ENCODE measurements at places on chromosomes 16 and 17. TPM values are rescaled to one million over a fixed set of nuclear protein-coding genes. Genes with fewer than 3 reads are reported as not detected.

Gene KRT25
- total RNA-seq = 608 TPM

Gene ITGA3
- total RNA-seq = 37.2 TPM

GRCh38 chr16:86556576-86556975, 1.5 kb upstream of the MTHFSD start:
- DNase-seq = no peak

GRCh38 chr16:525520-526180, 1.9 kb upstream of the CAPN15 start:
- no peak for DNase-seq

Gene DNAAF1
- not detected for total RNA-seq

DNA sequence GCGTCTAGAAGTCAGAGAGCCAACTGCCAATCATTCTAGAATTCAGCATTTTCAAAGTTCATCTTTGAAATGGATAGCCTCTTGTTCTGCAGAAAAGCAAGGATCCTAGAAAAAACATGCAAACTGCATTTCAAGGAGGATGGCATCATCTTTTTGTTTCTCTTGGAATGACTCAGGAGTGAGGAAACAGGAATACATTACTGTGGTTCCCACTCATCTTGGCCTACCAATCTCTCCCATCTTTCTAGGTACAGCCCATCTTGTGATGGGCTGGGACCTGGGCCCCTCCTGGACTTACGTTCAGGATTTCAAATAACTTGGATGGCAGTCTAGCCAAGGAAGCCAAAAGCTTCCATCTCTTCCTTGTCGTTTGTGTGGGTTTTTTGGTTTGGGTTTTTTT, 363.4 kb downstream of the CDH13 start:
- no peak for DNase-seq

Gene MPV17L
- 3.9 TPM for total RNA-seq

- peak; percentile 22 for DNase-seq
These were observed 46.1 kb downstream of the CHCT1 start for GRCh38 chr17:60468371-60468770.

DNA sequence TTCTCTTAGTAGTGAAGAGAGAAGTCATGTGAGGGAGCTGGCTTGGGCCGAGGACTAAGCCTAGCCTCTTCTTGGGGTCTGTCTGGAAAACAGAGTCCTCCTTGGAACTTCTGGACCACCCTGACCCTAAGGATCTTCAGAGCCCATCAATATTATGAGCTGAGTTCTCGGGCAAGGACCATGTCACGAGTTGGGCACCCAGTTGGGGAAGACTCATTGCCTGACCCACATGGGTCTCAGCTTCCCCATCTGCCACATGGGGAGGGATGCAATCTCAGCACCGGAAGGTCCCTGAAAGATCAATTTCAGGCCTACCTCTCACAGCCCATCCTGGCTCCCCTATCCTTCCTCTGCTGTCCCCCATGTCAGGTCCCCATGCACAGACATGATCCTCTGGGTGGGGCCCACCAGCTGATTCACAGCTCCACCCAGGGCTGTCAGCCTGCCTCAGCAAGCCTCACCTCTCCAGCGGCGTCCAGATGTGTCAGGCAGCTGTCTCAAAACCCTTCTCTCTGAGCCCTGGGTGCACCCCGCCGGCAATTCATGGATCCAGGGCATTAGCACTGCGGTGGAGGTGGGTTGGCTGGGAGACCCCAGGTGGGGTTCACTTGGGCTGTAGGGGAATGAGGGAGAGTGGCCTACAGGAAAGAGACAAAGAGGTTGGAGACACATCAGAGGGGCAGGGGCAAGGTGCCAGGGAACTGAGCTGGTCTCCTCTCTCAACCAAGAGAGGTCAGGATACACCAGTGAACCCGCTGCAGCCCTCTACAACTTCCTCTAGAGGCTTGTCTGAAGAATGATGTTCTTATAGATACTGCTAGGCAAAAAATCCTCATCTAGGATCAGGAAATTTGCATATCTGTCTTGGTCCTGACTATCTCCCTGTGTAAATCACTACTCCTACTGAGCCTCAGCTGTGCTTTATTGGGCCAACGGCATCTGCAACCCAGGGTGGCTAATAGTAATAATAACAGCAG, 1.8 kb downstream of the NLRP1 start:
- DNase-seq = no peak

Gene PIK3R6
- 1.1 TPM for total RNA-seq

Gene TSPAN10
- total RNA-seq = 1.2 TPM

DNA sequence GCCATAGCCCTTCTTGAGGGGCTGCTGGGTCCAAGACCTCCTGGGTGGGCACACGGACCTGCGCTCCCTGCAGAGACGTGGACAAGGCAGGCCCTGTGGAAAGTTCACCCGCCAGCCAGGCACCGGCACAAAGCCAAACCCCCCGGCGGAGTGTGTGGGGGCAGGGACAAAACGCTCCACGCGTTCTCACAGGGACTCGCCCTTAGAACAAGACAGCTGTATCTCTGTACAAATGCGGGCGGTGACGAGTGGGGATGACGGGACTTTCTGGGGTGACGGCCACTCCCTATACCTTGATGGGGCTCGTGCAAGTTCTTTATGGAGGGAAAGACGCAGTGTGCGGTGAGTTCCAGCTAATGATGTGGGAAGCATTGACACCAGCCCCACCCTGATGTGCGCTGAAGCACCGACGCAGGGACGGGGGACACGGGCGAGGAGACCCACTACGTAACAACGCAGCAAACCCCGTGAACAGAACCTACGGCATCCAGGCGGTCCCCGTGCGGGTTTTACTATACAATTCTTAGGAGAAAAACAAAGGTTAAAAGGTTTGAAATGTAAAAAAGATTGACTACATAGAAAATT, 49.4 kb downstream of the LMF1 start:
- no peak for DNase-seq

DNA sequence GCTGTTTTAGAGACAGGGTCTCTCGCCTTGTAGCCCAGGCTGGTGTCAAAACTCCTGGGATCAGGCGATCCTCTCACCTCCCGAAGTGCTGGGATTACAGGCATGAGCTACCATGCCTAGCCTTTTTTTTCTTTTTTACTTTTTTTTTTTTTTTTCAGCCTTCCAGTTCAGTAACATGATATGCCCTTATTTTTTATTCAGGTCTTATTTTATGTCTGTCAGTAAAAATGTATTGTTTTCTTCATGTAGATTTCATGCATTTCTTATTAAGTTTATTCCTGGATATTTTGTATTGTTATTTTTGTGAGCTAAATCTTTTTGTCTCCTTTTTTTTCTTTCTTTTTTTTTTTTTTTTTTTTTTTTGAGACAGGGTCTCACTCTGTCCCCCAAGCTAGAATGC, 2.7 kb upstream of the FOXN1 start:
- no peak for DNase-seq

GRCh38 chr16:81106826-81107503, 10.8 kb upstream of the GCSH start:
- DNase-seq = no peak

Gene TAF1C
- 22.8 TPM for total RNA-seq

GRCh38 chr17:82648742-82649331, 593 bp upstream of the WDR45B start:
- no peak for DNase-seq

GRCh38 chr16:89051521-89052166, 42.0 kb upstream of the ACSF3 start:
- DNase-seq = no peak

DNA sequence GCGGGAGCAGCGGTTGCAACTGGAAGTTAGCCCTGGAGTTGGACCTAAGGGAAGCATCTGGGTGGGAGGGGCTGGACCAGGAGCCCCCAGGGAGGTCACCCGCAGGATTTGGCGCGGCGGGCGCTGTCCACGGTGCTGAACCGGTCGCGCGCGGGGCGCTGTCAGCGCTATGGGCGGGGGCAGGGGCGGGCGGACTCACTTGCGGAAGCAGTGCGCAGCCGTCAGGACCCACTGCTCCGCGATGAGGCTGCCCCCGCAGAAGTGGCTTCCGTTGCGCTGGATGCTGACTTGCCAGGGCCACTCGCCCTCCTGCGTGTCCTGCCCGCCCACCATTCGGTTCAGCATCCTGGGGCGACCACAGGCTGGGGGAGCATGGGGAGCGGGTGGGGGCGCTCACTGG, 4.5 kb downstream of the PRSS27 start:
- peak; percentile 33 for DNase-seq

Gene ABCA8
- total RNA-seq = 119 TPM

DNA sequence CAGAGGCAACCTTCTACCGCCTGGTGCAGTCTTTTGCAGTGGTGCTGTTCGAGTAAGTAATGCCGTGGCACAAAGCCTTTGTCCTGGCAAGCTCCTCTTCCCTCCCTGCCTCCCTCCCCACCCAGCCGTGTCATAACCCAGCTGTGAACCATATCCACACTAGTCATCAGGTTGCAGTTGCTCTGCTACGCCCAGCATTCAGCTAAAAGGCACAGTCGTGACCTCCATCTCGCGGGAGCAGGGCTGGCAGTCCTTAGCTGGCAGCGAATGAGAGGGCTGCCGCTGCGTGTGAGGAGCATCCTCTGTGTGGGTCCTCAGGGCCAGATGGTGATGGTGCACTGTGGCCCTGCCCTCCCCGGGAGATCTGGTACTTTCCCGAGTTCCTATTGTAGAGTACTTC, 39.3 kb downstream of the CIBAR2 start:
- peak; percentile 48 for DNase-seq

DNA sequence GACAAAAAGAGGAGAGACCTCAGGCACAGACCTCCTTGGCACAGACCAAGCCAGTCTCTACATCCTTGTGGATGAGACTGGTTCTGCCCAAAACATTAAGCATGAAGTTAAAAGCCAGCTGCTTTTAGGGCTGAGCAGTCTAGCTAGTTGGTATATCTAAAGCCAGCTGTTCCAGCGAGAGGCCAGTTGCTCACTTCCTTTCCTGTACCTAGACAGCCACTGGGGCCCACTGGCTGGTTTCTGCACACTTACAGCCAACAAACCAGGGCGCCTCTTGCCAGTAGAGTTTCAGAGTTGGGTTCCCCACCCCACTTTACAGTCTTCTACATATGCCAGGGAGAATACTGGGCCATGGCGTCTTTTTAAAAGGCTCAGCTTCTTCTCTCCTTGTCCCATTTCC, 242.4 kb downstream of the ZFHX3 start:
- no peak for DNase-seq

GRCh38 chr17:57928928-57929327, 26.3 kb downstream of the CUEDC1 start:
- no peak for DNase-seq

Gene CLN3
- 14.6 TPM for total RNA-seq

DNA sequence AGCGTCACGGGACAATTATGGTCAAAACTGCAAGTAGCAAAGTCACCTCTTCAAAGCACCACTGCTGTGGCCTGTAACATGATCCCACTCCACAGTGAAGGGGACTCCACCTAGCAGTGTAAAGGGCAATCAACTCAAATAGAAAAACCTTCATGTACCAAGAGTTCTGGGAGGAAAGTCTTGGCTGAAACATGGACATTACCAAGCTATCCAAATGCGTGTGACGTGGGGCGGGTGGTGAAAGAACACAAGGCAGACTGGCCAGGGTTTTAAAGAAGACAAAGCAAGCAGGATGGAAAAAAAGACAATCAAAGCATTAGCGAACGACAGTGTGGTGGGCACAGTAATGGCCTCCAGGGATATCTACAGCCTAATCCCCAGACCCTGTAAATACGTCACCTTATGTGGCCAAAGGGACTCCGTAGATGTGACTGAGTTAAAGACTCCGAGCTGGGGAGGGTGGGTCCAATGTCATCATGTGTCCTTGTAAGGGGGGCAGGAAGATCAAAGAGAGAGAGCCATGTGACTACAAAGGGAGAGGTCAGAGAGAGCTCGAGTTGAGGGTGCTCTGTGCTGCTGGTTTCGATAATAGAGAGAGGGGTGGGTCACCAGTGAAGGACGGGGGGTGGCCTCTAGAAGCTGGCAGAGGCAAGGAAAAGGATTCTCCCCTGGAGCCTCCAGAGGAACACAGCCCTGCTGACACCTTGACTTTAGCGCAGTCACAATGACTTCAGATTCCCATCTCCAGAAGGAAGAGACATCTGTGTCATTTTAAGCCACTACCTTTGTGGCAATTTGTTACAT, 6.0 kb downstream of the HSDL1 start:
- no peak for DNase-seq

DNA sequence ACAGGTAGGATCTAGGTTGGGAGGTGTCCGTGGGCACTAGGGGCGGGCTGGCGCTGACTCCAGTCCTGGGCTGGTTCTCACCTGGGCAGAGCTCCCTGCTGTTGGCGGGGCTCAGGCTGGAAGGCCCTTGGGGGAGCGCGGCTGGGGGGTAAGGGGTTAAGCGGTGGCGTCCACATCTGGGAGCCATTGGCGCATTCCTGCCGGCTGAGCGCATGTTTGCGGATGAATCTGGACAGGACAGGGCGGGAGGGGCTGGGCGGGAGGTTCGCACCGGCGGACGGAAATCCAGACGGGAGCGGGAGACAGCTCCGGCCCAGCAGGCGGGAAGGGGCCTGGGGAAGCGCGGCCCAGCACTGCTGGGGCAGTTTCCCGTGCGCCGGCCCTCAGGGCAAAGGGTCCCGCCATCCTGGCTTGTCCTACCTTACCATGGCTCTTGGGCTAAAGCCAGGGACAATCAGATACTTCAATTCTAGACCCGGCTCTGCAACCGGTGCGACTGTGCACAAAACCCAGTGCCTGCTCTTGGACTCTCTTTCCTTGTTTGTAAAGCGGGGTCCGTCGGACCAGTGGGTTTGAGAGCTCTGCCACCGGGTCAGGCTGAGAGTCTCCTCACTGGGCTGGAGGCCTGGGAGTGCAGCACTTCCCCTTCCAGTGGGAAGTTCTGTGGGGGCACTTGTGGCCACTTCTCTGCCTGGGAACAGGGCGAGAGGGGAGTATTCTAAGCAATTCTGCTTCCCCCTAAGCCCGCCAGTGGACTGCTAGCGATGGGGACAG, 7.8 kb downstream of the RARA start:
- DNase-seq = peak; percentile 88

- DNase-seq = peak; percentile 89
These were observed 1.7 kb downstream of the PPM1D start for GRCh38 chr17:60601447-60602384.

DNA sequence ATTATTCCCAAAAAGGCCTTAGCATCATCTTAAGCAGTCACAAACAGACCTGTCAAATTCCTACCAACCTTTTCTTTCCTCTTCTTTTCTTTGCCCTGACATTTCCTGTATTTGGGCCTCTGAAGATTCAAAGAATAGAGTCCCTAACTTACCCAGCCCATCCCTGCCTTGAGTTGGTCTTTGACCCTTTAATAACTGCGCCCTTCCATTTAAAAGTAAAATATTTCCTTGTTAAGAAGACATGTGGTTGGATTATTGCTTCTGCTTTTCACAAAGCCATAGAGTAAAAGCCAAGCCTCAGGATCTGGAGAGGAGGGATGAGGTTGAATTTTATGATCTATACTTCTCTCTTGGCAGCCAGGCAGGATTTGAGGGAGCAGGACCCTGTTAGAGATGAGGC, 13.2 kb upstream of the CCL23 start:
- DNase-seq = no peak

- DNase-seq = no peak
These were observed 65.8 kb downstream of the TBX4 start for GRCh38 chr17:61517843-61518606.

DNA sequence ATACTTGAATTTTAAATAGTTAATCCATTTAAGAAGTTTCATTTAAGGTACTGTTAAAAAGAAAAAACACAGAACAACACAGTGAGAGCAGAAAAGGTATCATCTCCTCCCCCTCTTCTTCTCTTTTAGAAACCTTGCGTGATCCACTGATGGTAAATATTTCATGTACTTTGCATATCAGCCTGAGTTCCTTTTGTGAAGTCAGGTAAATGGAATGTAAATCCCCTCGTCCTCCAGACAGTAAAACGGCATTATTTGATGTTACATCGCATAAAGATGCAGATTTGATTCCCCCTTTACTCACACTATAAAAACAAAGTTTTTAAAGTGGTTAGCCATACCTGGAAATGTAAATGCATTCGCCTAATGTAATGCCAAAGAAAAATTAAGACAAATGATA, 234.4 kb downstream of the WWOX start:
- no peak for DNase-seq

Data from skin of body (tissue), 3 donors.